ENCODE measurements at places on chromosomes 6 and 20.

DNA sequence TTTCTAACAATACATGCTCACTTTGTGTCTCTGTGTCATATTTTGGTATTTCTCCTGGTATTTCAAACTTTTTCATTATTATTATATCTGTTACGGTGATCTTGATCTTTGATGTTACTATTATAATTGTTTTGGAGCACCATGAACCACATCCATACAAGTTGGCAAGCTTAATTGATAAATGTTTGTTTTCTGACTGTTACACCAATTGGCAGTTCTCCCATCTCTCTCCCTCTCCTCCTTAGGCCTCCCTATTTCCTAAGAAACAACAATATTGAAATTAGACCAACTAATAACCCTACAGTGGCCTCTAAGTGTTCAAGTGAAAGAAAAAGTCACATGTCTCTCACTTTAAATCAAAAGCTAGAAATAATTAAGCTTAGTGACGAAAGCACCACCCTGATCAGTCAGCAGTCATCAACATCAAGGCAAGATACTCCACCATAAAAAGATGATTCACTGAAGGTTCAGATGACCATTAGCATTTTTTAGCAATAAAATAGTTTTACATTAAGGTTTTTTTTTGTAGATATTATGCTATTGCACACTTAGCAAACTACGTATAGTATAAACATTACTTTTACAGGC is 61.5 kb downstream of the IBTK start:
- no peak for DNase-seq

DNA sequence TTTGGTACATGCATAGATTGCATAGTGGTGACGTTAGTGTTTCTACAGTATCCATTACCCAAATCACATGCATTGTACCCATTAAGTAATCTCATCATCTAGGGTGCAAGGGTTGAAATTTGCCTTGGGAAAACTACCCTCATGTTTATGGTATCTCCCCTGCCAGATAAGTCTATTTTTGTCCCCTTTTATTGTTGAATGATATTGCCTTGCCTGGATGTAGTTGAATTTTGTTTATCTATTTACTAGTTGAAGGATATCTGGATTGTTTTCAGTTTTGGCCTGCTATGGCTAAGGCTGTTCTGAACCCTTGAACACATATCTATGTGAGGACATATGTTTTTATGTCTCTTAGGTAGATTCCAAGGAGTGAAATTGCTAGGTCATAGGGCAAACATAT is 13.4 kb downstream of the HLA-DRB1 start:
- DNase-seq = no peak

GRCh38 chr6:135880066-135880972 is 28.8 kb downstream of the PDE7B start:
- peak; percentile 39 for DNase-seq

- DNase-seq = no peak
These were observed 588.4 kb downstream of the RFPL4B start for GRCh38 chr6:112935402-112936078.

DNA sequence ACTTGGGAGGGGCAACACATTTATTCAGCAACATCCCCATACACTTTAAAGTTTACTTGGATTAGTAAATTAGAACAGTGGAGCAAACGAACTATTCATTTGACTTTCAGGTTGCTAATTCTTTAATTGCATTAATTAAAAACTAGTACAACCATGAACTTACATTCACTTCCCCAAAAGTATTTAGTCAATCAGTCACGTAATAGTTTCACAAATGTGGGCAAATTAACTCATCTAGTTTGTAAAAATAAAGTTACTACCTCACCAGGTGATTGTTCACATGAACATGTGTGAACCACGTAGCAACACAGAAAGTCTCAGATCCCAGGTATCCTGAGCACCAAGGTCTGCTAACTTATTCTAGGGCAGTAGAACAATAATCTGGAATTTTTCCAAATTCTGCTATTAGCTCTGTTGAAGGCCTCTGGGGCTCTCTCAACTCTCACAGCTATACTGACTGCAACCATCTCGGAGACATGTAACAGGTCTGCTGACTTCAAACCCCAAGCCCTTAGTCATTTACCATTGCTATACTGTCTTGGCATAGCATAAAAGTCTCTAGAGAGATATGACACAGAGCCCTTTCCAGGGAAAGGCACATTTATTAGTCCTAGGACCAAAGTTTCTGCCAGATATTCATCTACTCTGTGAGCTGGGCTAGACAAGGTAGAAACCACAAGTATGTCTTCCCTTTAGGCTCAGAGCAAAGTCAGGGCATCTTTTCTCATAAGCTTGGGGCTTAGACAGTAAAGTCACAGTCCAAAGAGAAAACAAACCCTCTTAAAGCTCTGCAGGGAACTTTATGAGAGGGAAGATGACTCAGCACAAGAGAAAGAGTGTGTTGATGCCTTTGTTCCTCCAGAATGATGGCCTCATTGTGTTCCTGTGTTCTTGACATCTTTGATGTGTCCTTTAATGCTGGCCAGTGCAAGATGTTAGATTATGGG is 50.9 kb upstream of the CCDC28A start:
- DNase-seq = no peak

- no peak for DNase-seq
These were observed 41.5 kb upstream of the ZNF337 start for GRCh38 chr20:25738198-25738597.

- DNase-seq = no peak
These were observed 12.4 kb upstream of the CCN5 start for GRCh38 chr20:44702776-44703175.

GRCh38 chr20:17568972-17569521 is 828 bp upstream of the DSTN start:
- DNase-seq = peak; percentile 19

Data from activated CD4-positive, alpha-beta T cell treated with anti-CD3 and anti-CD28 coated beads, Interleukin-2, amount 50 U/mL, for 48 hours (primary cell).